ENCODE measurements at places on chromosomes 11 and 22.

DNA sequence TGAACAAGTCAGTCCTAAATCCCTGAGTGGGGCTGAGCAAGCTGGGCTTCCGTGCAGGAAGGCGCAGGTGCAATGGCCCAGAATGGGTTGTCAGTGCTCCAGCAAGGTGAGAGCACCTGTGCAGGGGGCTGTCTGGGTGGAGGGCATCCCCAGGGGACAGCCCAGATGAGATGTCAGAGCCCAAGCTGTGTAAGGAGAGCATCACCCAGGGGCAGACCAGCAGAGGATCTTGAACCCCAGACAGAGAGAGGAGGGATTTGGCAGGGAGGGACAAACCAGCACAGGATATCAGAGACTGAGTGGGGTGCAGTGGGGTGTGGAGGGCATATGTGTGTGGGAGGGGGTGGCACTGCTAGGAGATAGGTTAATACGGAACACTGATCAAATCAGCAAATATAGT is 114.9 kb upstream of the TMEM45B start:
- DNase-seq = no peak

DNA sequence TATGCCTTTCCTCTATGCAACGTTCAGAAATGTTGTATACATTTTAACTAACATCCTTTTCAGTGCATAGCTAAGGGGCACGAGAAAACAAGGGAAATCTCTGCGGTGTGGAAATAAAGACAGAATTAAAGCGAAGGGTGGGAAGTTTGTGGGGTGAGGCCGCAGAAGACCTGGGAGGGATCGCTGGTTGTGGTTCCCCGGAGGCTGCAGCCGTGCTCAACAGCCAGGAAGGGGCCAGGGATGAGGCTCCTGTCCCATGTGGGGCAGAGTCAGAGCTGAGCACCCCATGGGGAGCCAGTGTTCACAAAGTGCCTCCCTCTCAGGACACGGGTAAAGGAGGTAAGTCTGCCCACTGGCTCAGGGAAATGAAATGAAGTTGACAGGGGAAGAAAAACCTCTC is 67.5 kb downstream of the MYEOV start:
- DNase-seq = no peak

GRCh38 chr22:19226428-19226827 is 47.9 kb upstream of the SLC25A1 start:
- DNase-seq = no peak

DNA sequence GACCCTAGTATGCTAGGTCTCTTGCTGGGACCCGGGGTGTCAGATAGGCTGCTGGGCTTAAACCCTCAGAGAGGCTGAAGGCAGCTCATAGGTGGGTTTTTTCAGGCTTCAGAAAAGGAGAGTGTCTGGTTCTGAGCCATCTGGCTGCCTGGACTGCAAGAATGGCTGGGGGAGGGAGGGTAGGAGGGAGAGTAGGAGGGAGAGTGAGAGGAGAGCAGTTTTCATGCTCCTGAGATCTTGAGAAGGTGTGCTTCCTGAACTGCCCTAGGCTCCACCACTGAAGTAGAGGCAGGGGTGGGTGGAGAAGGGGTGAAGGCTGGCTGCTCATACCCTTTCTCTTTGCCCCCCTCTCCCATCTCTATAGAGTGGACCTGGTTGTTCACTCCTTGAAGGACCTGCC is 4.6 kb downstream of the HMBS start:
- DNase-seq = no peak

DNA sequence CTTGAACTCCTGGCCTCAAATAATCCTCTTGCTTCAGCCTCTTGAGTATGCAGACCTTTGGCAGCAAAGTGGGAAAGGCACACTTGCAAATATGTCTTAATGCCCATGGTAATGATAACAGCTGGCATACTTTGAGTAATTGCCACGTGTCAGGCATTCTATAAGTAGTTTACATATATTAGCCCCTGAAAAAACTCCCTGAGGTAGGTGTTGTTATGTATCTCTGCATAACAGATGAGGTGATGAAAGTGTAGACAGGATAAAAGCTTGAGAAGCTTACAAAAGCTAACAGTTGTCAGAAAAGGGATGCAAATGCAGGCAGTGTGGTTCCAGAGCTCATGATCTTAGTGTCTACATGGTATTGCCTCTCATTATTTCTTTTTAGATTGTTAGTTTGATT is 291.1 kb upstream of the C11orf87 start:
- DNase-seq = no peak

DNA sequence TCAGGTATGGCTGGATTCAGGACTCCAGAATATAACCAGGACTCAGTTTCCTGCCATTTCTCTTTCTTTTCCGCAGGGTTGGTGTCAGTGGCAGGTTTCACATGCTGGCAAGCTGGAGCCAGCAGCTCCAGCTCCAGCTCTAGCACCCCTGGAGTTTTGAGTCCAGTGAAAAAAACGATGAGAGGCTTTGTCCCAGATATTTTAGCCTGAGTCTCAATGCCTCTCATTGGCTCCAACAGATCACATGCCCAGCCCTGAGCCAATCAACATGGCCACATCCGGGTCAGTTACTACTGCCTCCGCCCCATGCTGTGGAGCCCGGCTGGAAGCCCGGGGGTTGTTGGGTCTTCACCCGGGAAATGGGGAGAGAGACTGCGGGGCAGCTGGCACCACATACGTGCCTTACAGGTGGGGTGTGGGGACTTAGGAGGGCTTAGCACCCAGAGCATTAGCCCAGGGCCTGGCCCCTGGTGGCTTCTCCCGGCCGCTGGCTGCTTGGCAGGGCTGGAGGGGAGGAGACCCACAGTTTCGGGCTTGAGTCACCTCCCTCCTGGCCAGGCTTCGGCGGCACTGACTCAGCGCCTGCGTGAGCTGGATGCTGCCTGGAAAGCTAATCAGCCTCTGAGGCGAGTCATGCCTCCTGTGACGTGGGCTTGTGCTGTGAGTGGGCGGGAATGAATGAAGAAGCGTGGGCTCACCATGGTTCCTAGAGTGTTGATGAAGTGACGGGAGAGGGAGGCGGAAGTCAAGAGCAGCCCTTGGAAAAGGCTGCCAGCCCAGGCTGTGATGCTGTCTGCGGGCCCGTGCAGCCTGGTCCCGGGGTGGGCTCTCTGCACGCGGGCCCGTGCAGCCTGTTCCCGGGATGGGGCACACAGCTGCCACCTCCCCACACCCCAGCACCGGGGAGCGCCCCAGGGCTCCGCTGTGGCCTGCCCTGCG is 15.3 kb upstream of the MRTFA start:
- DNase-seq = peak; percentile 99

DNA sequence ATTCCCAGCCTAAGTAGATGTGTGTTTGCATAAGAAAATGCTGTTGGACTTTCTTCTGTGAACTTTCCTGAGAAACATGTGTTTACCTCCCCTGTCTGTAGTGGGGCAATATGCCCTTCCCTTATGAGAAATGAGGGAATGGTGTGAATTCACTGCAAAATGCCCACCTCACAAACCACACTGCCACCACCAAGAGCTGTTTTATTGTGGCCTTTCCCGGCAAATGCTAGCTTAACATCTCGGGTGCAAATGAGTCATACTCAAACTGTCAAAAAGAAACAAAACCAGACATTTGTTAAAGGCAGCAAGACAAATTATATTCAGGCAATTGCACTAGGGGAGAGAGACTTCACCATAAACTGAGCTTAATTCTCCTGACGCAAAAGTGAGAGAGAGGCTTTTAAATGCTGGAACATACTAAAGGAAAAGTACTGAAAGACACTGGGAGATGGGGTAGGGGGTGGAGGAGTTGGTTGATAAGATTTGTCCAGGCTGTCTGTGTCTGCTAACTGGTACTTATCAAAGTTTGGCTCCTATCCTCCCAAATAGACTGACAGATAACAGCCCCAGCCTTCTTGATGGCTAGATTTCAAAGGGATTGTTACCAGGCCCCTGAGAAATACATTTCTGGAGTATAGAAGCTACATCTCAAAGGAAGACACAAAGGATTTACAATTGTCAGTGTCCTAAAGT is 70.9 kb upstream of the OR5AK2 start:
- DNase-seq = peak; percentile 1

DNA sequence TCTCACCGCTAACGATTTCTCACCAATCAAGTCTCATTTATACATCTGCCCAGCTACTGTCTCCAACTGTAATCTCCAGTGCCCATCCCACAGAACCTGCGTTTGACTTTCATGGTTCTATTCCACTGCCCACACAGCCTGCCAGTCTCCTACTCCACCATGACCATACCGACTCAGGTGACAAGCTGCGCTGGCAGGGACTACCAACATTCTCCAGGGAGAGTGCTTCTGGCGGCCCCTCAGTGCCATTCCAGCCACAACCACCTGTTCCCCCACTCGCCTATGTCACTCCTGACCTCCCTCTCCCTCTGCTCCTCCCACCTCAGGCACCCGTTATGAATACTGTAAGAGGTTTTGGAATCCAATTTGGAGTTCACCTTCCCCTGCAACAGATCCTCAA is 108.5 kb upstream of the BID start:
- no peak for DNase-seq

DNA sequence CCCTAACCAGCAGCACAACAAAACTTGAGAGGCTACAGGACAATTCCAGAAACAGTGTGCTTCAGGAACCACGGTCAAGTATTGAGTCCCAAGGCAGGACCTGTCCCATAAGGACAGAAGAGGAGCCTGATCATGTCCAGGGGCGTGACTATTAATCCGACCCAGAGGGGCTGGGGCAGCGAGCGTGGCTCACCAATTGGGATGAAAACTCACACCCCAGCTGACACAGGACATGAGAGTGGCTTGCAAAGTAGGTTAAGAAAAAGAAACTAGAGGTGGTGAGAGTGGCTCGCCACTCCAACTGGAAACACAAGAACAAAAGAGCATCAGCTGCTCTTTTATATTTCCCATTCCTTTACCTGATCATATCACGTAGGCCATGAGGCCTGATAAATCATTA is 16.0 kb upstream of the FEZ1 start:
- no peak for DNase-seq

- DNase-seq = no peak
These were observed 125.1 kb downstream of the SERGEF start for GRCh38 chr11:17887779-17888178.

- no peak for DNase-seq
These were observed 48.3 kb downstream of the CEP164 start for GRCh38 chr11:117375960-117376359.

DNA sequence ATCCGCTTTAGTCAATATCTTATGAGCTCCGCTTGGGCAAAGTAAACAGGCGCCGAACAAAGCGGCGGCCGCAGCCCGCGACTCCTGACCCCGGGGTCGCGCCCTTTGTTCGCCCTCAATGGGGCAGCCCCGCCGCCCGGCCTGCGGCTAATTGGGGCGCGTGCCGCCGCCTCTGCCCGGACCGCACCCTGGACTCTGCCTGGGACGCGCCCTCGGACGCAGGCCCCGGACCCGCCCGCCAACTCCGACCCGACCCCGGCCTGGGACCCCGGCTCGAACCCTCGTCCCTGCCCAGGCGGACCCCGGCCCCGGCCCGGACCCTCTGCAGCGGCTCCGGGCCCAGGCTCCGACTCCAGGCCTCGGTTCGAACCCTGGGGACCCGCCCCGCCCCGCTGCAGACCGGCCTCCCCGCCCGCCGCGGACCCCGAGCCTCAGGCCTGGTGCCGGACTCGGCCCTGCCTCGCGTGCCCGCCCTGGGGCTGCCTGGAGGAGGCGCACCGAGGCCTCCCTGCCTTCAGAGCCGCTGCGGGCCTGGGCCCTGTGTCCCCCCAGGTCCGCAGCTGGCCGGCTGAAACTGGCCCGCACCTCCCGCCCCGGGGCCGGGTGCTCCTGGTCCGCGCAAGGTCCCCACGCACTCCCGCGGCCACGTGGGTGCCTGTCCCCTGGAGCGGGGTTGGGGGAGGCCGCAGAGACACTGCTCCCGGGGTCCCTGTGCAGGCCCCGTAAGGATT is 84.7 kb upstream of the WNT7B start:
- DNase-seq = no peak

GRCh38 chr22:30720263-30720837 is 25.7 kb downstream of the OSBP2 start:
- DNase-seq = no peak

- DNase-seq = peak; percentile 65
These were observed 252.0 kb downstream of the CTTN start for GRCh38 chr11:70650075-70650909.

GRCh38 chr11:66985508-66986177 is 10.5 kb downstream of the C11orf86 start:
- no peak for DNase-seq

GRCh38 chr11:3913921-3914320 is 58.5 kb downstream of the STIM1 start:
- no peak for DNase-seq

GRCh38 chr11:10797001-10797400 is 11.7 kb downstream of the EIF4G2 start:
- no peak for DNase-seq

DNA sequence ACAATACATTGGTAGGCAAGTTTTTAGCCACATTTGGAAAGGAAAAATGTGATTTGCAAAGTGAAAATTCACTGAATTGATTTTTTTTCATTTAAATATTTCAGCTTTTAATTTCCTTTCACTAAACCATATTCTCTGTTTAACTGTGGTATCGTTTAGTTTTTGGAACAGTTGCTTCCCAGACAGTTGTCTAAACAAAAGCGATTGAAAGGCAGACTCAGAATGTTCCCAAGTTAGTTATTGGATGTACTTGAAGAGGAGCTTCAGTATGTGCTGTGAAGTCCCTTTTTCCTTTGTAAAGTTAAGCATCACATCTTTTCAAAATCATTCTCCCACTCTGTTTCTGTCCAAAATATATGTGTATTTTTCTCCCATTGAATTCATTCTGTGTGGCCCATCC is 623.4 kb upstream of the LUZP2 start:
- no peak for DNase-seq

DNA sequence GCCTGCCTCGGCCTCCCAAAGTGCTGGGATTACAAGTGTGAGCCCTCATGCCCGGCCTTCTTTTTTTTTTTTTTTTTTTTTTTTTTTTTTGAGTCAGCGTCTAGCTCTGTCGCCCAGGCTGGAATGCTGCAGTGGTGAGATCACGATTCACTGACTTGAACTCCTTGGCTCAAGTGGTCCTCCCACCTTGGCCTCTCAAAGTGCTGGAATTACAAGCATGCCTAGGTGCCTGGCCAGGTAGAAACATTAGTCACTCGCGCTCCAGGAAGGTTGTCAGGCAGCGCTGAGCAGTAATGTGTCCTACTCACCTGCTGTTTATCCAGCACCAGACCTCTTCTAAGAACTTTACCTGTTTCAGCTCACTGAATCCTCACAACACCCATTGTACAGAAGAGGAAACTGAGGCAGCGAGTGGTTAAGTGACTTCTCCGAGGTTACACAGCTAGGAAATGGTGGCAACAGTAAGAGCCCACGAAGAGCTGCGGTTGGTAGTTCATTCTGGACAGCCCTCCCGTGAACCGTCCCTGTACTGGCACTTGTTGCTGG is 496 bp upstream of the CST6 start:
- peak; percentile 55 for DNase-seq

DNA sequence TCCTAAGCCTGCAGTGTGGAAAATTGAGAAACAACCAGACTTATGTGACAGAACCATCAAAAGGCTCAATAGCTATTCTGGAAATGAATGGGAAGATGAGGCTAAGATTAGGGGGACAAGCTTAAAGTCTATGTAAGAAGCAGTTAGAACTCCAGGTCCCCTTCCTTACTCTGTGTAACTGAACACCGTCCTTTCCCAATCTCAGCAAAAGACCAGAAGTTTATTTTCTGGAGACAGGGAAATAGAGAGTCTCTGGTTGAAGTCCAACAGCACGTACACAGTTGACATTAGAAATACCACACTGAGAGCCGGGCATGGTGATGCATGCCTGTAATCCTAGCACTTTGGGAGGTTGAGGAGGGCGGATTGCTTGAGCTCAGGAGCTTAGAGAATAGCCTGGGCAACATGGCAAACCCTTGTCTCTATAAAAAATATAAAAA is 93.9 kb downstream of the CD44 start:
- DNase-seq = no peak
